Ascending aorta (tissue), 2 donors: ENCODE measurements at places on chromosomes 3 and 15.

GRCh38 chr3:118792191-118792590, 242.5 kb downstream of the IGSF11 start:
- DNase-seq: no peak

GRCh38 chr3:45955017-45955647, 11.9 kb downstream of the CXCR6 start:
- DNase-seq: no peak

DNA sequence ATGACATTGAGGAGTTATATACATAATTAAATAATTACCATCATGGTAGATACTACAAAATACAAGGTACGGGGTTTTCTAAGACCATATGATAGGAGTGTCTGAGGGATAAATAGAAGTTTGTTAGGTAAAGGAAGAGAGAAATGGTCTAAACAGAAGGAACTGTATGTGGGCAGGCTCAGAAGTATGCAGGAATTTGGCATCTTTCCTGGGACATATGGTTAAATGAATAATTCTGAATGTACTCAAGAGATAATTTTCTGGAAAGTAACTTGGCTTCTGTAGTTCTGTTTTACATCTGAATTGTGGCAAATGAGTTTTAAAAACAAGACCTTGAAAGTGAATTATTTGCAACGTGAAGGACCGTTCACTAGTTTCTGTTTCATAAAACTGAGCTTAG, 17.5 kb downstream of the LMCD1 start:
- no peak for DNase-seq

GRCh38 chr15:68712886-68713285, 107.8 kb downstream of the ANP32A start:
- no peak for DNase-seq

DNA sequence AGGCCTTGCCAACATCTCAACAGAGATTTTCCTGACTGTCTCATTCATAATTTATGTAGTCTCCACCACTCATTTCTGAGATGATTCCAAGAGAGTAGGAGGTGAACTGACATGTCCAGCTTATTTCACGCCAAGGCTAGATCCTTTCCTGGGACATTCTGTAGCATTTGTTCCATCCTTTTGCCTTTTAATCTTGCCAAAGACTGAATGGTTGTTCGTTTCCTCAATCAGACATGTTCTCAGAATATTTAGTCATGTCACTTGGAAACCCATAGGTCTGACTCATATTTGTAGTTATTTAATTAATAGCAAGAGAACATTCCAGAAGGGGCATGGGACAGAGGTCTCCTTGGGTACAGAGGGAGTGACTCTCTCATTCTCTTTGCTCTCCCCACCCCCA, 80.9 kb downstream of the DHX36 start:
- DNase-seq: no peak

GRCh38 chr15:77418391-77418965, 1.4 kb downstream of the PEAK1 start:
- DNase-seq: no peak
